ENCODE measurements at places on chromosomes 6 and 20.

- DNase-seq = no peak
Measured at GRCh38 chr20:6038256-6038655, 15.6 kb downstream of the LRRN4 start.

- DNase-seq = no peak
Measured at GRCh38 chr6:38805127-38805655, 90.1 kb downstream of the DNAH8 start.

DNA sequence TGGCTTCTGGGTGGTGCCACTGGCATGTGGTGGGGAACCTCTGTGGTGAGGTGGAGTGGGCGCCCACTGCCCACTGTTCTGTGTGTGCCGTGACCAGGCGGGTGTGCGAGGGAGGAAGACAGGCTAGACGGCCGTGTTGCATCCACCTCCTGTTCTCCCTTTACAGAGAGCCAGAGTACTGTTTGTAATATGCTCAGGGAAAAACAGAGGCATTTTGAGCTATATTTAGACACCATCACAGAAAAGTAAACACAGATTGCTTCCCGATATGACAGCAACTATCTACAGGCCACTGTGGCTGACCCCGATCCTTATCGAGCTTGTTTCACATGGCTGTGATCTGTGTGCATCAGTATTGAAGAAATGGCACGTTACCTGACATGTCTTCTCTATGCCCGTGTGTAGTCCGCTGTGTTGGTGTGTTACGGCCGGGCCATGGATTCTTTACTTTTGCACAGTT lies 45.6 kb downstream of the ARID1B start:
- no peak for DNase-seq

DNA sequence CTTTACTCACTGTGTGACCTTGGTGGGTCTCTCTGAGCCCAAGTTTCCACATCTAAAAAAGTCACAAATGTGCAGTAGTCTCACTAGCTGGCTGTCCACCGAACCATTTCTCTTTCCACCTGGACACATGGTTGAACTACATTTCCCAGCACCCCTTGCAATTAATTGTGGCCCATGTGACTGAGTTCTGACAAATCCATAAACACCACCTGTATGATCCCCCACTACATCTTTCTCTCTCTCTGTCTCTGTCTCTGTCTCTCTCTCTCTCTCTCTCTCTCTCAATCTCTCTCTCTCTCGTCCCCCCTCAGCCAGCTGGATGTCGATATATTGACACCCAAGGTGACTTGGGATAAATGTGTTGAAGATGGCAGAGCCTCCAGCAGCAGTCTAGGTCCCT lies 42.8 kb downstream of the SNHG17 start:
- DNase-seq = no peak

DNA sequence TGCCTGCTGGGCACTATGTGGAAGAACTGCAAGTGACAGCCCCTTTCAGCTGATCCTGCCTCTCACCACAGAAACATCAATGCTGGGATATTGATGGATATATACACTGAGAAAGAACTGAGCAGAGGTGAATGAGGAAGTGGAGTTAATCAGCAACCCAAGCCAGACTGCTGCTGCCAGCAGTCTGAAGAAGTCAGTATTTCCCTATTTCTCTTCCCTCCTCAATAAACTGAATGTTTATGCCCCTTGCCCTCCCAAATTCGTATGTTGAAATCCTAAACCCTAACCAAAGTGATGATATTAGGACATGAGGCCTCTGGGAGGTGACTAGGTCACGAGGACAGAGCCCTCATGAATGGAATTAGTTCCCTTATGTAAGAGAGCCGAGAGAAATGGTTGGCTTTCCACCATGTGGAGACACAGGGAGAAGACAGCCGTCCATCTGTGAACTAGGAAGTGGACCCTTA lies 76.3 kb downstream of the CDK19 start:
- DNase-seq = no peak

DNA sequence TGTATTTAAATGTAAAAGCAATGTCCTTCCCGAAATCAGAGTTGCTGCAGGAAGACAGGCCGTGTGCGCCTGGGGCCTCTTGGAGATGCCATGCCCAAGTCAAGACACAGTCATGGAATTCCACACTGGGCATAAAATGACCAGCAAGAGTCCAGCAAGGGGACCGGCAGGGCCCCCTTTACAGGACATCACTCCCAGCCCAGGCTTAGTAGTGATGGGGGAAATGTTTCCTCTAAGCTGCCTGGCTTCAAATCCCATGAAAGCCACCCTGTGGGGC lies 1.9 kb upstream of the PPP1R3G start:
- DNase-seq = no peak

- DNase-seq = no peak
Measured at GRCh38 chr6:20447581-20448132, 46.0 kb downstream of the E2F3 start.

- DNase-seq = no peak
Measured at GRCh38 chr6:145694083-145694737, 41.1 kb downstream of the EPM2A start.

GRCh38 chr6:39035681-39036080 lies 12.9 kb upstream of the GLP1R start:
- DNase-seq = no peak

GRCh38 chr6:128233531-128233930 lies 286.9 kb downstream of the PTPRK start:
- DNase-seq = no peak

DNA sequence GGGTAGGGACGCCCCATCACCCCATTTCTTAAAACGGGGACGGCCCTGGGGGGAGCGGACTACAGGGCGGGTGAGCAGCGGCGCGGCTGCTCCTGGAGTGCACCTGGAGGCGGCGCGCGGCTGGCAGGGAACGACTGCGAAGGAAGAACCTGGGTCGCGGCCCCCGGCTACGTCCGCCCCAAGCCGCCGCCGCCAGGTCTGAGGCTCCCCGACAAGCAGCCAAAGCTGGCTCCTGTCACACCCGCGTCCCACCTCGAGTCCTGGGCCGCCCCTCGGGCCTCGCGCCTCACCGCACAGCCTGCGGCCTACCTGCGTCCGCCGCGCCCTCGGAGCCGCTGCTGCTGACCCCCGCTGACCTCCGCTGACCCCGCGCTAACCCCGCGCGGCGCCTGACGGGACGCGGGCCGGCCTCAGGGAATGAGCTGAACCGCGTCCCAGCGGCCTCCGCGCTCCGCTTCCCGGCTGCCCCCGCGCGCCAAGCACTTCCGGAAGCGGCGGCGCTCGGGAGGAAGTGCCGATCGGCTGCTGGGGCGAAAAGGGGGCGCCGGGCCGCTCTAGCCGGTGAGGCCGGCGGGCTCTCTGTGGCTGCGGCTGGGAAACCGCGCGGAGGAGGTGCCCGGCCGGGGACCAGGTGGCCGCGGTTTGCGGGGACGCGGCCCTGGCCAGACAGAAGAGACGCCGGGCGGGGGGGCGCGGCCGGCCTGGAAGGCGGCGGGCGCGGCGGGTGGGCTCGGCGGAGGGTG lies at the start of the genes ARFRP1 and ZGPAT:
TSS of gene ARFRP1 (minus strand) at position 419 of the 743 bp plus-strand sequence. CDS start 885 bp downstream, outside the sequence.
TSS of gene ZGPAT (plus strand) at position 482 of the 743 bp plus-strand sequence. CDS start 542 bp downstream, outside the sequence.
- DNase-seq = no peak

GRCh38 chr20:63309261-63310071 lies 16.5 kb downstream of the COL20A1 start:
- no peak for DNase-seq

DNA sequence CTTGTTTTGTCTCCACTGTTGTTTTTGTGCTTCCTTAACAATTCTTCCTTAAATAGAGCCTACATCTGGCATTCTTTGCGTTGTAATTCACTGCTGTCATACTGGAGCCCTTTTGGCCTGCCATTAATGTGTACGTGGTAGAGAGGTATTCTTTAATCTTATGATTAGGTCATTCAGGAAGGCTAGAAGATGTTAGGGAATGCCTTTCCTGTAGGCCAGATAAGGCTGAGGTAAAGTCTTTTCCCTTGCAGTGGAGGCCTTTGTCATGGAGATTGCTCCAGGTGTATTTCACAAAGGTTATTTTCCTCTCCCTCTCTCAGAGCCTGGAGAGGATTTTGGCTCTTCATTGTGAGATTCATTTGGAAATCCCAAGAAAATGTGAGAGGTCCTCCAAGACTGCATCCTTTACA lies 146.9 kb downstream of the FUT9 start:
- no peak for DNase-seq

DNA sequence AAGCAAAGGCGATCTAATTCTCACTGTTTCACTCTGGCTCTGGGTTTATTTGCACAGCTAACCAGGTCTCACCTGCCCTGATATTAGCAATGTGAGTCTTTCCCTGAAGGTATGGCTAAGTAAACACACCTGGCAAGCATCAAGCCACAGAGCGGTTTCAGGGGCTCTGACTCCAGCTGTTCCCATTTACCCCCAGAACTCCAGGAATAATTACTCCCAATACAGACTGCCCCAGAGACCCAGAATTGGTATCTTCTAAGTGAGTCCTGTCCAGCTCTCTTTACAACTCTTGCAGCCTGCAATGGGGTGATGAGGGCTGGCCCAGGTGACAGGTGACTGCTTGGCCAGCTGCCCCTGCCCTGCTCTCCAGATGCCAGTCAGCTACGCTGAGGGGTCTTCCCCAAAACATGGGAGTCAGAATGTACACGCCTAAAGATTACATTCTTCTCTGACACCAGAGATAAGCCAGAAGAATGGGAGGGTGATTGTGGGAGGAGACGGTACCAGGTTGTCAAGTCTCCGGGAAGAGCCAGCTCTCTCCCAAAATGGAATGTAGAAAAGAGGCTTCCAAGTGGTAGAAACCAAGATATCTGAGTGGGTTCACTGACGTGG lies 4.9 kb upstream of the LRRN4 start:
- no peak for DNase-seq

DNA sequence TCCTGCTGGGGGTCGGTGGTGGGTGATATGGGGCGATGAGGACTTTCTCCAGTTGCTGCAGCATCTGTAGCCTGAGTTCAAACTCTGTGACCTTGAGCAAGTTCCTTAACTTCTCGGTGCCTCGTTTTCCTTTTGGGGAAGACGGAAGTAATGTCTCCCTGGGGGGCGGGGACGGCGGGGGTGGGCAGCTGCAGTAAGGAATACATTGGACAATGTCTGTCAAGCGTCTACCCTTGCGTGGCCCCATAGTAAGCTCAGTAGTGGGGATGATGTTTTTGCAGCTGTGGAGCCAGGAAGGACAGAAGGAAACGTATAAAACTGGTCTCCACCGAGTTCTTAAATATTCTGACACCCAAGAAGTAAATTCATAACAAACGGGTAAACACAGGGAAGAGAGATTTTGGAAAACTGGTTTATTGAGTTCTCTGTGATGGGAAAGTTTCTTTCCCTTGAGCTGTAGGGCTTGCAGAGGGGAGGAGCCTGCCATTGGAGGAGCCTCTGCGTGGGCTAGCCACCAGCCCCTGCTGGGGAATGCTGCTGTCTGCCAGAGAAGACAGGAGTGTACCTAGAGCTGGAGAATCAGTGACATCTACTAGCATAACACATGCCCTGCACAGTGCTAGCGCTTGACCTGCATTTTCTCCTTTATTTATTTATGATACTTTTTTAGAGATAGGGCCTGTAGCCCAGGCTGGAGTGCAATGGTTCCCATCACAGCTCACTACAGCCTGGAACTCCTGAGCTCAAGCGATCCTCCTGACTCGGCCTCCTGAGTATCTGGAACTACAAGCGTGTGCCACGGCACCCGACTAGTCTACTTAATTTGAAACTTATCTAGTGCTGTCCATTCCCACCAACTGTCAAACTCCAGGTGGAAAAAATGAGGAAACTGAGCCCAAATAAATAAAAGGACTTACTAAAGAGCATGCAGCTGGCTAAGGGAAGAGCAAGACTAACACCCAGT lies 1.2 kb upstream of the ACSS1 start:
- no peak for DNase-seq

GRCh38 chr6:34333858-34334257 lies 58.6 kb downstream of the NUDT3 start:
- DNase-seq = no peak

- DNase-seq = no peak
Measured at GRCh38 chr6:152207915-152208714, 400.6 kb downstream of the ESR1 start.

GRCh38 chr20:36969478-36970186 lies 18.1 kb upstream of the SAMHD1 start:
- no peak for DNase-seq

- DNase-seq = no peak
Measured at GRCh38 chr20:7463290-7463689, 477.0 kb downstream of the HAO1 start.

DNA sequence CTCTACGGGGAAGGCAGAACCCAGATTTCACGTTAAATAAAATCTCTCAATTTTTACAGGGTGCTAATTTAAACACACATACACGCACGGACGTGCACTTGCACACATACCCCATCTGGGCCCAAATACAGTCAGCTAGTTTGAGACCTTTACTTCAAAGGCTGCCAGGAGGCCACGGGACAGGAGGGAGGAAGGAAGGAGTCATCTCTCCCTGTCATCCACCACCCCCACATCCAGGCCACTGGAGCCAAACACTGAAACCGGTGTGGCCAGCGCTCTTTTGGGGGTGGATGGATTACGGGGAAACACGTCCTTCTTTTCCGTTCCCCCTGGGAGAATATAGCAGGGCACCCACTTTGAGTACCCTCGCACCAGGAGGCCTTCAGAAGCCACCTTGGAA lies 60.1 kb downstream of the ZNF831 start:
- no peak for DNase-seq

GRCh38 chr6:30169658-30170614 lies 6.6 kb downstream of the TRIM15 start:
- no peak for DNase-seq

- DNase-seq = no peak
Measured at GRCh38 chr6:139429580-139430145, 55.2 kb upstream of the CITED2 start.

GRCh38 chr6:2918936-2919335 lies 15.8 kb upstream of the SERPINB9 start:
- DNase-seq = no peak

- DNase-seq = no peak
Measured at GRCh38 chr6:140105857-140106256, 731.4 kb upstream of the CITED2 start.

DNA sequence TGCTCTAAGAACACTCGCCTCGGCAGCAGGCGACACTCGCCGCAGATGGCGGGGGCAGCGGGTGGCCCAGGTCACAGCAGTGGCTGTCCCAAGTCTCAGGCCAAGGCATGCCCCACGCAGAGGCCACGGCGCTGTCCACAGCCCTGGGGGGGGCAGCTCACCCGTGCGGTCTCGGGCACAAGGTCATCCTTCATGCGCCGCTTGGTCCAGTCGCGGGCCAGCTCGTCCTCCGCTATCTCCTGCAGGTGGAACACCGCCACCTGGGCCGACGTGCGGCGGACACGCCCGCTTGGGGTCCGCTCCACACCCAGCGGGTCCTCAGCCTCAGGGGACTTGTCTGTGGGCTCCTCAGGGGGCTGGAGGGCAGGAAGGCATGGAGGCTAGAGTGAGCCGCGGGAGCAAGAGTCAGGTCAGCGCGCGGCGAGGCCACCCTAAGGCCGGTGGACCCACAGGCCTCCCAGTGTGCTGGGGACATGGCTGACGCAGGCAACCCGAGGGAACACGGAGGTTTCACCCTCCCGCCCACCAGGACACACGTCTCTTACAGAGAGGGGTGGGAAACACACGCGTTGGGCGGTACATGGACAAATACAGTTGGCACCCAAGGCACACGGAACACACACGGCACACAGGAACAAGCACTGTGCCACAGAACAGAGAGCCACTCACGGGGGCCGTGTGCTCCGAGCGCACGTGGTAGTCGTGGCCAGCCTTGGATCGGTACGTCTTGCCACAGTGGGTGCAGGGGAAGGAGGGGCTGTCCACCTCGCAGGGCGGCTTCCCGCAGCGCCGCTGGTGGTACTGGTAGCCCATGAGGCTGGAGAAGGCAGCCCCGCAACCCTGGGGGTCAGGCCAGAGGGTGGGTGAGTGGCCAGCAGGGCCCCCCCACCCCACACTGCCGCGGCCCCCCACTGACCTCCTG lies 6.5 kb upstream of the UCKL1 start:
- no peak for DNase-seq

All from esophagus squamous epithelium (tissue), 5 donors.